Muscle of arm (tissue), 14 donors: ENCODE measurements at places on chromosomes 5 and 9. TPM values are rescaled to one million over a fixed set of nuclear protein-coding genes. Genes with fewer than 3 reads are reported as not detected.

GRCh38 chr5:38827525-38827924, 18.3 kb upstream of the OSMR start:
- no peak for DNase-seq

DNA sequence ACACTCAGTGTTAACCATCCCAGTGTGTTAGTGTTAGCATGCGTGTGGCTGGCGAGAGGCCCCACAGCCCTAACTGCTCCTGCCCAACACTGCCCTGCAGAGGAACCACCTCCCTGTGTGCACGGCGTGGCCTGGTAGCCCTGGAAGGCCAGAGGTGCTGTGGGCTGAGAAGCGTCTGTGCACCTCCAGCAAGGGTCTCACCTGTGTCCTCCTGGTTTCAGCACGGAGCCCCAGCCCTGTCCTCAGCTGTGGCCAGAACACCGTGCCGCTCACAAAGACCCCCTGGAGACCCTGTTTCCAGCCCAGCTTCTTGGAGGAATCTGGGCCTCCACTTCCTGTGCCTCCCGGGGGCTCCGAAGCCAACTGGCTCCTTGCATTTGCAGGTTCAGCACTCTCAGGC, 56.1 kb upstream of the NRARP start:
- no peak for DNase-seq

The GPR151 gene
- not detected for polyA plus RNA-seq

GRCh38 chr5:61625681-61626621, 293.9 kb downstream of the ZSWIM6 start:
- DNase-seq: no peak

GRCh38 chr9:127658428-127658827, 46.4 kb downstream of the STXBP1 start:
- no peak for DNase-seq

DNA sequence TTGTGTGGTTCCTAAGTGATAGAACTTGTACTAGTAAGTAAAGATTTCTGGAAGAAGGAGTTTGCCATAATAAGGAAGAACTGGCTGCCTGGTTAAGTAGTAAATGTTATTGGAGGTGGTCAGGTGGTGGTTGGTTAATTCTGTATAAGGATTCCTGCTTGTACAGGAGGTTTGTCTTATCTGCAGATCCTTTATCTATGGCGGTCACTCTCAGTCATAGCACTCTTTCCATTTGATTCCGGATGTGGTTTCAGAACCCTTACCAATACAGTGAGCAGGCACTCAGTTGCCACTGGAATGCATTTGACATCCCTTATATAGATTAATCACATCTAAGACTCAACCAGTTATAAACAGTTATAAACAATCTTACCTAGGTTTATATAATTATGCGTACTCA, 50.3 kb downstream of the RAD50 start:
- DNase-seq: no peak

The LPAR1 gene
- polyA plus RNA-seq: 73.8 TPM

The CDH9 gene
- not detected for polyA plus RNA-seq
